ENCODE measurements at places on chromosomes 16 and 17.

- DNase-seq = no peak
These were observed 35.3 kb upstream of the HELZ start for GRCh38 chr17:67280279-67280678.

- DNase-seq = no peak
These were observed 69.3 kb downstream of the STXBP4 start for GRCh38 chr17:55037828-55038227.

DNA sequence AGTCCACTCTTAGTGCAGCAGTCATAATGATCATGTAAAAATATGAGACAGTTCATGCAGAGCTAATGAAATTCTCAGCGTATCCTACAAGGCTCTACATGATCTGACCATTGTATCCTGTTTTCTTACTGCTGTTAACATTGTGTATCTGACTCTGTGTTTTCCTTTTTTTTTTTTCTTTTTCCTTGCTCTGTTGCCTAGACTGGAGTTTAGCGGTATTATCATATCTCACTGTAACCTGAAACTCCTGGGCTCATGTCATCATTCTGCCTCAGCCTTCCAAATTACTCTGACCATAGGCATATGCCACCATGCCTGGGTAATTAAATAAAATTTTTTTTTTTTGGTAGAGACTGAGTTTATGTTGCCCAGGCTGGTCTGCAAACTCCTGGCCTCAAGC, 12.1 kb downstream of the DUS2 start:
- DNase-seq = no peak

DNA sequence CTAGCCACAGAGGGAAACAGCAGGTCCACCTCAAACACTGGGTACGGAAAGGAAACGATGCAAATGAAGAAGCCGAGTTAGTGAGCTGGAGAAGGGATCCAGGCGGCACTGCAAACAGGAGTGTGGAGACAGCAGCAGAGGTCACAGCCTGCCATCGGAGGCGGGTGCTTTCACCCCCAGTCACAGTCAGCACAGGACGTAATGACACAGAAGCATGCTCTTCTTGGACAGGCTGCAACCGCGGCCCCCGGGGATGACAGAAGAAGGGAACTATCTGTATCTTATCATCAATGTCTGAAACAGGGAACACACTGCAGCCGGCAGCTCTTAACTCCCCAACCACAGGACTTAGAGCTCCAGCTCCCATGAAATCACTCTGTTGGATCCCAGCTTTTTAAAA, 16.1 kb upstream of the SLC38A8 start:
- DNase-seq = no peak

DNA sequence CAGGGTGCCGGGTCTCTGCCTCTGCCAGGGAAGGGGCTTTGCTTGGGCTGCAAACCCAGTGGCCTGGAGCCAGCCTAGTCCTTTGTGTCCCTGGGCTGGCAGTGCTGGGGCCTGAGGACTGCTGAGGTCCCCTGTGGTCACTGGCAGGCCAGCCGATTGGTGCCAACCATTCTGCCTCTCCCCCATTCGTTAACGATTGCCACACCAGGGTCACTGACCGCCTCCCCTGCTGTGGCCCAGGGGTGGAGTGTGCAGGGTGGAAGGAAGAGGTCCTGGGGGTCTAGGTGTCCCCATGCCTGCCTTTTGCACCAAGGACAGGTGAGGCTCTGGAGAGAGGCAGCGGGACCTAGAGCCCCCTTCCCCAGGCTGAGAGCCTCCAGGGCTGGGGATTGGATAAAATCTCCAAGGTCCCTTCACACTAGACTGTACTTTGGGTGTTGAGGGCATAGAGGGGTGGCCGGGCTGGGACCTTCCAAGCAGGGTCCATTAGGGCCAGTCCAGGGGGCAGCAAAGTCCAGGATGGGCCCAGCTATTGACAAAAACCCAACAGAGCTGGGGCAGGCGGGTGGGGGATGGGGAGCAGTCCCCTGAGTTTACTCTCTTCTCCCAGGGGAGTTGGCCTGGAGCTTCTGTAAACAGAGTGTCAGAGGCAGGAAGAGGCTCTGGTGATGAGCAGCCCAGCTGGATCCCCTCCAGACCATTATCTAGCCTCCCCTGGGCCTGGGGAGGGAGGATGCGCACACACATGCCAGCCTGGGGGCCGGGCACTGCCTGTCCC, 1.1 kb downstream of the VASN start:
- DNase-seq = peak; percentile 65

GRCh38 chr17:19747159-19747719, 859 bp downstream of the ALDH3A1 start:
- DNase-seq = no peak

DNA sequence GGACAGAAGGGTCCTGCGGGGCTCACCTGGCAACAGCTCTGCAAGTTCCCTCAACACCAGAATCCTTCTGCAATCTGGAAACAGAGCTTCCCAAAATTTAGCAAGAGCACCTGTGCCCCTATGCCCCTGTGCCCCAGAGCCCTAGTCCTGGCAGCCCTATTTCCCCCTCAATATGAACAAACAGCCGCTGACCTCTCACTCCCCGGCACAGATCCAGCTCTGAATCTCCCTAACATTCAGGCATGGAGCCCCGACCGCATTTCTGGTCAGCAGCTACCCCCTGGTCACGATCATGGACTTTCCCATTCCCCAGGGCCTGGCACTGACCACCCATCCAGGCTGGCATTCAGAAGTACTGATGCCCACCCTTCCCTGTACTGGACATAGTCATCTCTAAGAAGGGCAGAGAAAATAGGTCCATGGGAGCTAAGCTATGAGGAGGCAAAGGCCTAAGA, 110.8 kb upstream of the SMURF2 start:
- no peak for DNase-seq

- DNase-seq = peak; percentile 52
These were observed 6.0 kb upstream of the CDC42EP4 start for GRCh38 chr17:73317513-73318426.

DNA sequence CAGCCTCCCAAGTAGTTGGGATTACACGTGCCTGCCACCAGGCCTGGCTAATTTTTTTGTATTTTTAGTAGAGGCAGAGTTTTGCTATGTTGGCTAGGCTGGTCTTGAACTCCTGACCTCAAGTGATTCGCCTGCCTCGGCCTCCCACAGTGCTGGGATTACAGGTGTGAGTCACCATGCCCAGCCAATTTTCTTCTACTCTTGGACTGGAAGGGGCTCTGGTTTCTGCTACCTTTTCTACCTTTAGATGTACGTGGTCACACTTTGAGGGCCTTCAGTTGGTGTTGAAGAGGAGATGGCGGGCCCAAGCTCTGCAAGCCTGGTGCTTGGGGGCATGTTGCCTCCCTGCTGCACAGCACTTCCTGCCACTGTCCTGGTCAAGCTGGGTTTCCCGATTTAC, 173.6 kb downstream of the PRKCA start:
- no peak for DNase-seq

GRCh38 chr16:21302898-21303528, 24.9 kb upstream of the CRYM start:
- DNase-seq = peak; percentile 28

- DNase-seq = no peak
These were observed 2.3 kb downstream of the ANKFY1 start for GRCh38 chr17:4261452-4261851.

- no peak for DNase-seq
These were observed 196.8 kb downstream of the CBLN1 start for GRCh38 chr16:49084628-49085390.

DNA sequence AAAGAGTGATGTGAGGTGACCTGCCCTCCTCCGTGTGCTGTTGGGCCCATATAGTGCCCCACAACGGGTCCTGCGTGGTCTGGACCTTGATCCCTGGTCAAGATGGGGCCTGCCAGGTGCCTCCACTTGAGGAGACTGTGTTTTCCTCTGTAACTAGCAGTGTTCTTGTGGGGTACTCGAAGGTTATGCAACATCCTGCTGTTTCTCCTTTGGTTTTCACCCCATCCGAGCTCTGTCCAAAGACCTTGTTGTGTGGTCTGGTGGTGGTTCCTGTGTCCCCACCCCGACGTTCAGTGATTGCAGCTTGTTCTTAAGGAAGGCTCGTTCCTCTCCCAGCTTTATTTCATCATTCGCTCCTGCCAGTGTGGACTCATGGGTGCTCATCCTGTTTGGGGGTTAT, 38.7 kb upstream of the ZNF750 start:
- no peak for DNase-seq

GRCh38 chr17:55495239-55495638, 16.0 kb downstream of the SMIM36 start:
- no peak for DNase-seq

DNA sequence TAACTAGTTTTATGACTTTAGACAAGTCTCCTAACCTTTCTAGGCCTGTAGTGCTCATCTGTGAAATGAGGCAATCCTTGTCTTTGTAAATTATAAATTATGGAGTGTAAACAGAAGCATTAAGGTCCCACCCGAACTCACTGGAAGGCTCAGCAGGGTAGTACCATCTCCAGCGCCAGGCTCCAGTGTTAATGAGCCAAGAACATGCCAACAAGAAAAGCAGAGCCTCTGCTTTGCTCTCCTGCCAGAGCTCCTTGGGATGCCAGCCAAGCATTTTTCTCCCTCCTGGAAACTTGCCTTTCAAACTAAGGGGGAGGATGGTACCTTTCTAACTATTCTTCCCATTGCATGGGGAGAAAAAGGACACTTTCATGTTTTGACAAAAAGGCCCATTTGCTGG, 14.9 kb downstream of the LIMD2 start:
- no peak for DNase-seq

DNA sequence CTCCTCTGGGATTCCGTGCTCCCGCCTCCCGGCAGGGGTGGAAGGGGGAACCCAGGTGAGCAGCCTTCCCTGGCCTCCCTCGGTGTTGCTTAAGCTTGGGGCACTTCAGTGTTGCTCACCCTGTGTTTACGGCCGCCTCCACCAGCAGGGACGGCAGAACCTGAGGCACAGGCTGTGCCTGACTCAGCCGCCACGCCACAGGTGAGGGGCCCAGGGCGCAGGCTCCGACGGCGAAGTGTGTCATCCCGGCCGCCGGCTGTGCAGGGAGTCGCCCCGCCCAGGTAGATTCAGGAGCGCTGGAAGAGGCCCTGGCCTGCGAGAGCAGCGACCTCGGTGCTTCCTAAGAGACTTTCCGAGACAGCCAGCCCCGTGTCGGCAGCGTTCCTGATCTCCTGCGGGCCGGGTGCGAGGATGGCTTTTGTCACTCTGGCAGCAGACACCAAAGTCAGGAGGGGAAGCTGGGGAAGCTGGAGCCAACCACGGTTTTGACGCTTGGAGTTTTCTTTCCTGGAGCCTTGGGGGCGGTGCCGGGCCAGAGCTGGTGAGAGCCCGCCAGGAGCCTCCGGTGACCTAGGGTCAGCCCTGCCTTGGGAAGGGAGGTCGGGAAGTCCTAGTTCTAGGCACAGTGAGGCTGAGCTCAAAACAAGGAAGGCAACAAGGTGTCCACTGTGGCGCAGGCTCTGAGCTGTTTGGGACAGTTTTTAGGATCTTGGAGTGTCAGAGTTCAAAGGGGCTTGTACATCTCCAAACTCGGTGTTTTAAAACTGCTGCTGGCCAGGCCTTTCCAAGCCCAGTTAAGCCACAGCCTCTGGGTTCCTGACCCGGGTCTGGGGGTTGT, 2.1 kb downstream of the GSE1 start:
- DNase-seq = peak; percentile 41

DNA sequence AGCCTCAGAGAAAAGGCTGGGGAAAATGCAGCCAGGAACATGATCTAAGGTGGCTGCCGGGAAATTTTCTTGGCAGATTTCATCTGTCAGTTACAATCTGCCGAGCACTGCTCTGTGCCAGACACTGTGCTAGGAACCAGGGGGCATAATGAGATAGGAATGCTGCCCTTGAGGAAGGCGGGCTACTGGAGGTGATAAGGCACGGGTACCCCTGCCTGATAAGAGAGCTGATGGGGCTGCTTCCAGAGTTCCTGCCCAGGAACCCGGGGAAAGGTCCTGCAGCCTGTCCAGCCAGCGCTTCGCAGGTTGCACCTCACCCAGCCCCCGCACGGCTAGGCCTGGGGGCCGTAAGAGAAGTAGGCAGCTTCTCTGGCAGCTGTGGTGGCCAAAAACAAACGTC, 3.1 kb downstream of the SCNN1G start:
- peak; percentile 5 for DNase-seq

DNA sequence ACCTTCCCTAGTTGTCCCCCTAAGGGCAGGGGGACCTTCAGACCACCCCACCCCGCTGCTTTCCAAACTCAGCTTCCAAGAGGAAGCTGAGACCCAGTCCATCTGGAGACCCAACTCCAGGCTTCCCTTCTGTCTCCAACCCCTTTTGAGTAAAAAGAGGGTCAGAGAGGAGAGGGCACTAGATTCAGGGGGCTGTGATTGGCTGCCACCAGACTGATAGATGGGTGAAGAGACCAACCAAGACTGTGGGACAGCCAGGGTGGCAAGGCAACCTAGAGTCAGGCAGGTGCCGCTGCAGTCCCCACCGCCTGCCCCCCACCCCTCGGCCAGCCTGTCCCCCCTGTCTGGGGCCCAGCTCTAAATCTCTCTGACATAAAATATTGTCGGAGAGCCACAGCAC, 92.5 kb downstream of the SDK2 start:
- DNase-seq = no peak

DNA sequence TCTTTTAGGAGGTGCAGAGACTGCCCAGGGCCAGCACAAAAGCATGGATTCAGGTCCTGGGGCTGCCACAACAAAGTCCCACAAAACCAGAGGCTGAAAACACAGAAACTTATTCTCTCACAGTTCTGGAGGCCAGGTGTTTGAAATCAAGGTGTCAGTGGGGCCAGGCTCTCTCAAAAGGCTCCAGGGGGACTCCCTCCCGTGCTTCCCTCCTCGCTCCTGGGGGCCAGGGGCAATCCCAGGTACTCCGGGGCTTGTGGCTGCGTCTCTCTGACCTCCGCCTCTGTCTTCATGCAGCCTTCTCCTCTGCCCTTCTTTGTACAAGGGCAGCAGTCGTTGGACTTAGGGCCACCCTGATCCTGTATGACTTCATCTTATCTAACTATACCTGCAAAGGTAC, 8.3 kb upstream of the RBFOX3 start:
- DNase-seq = no peak

DNA sequence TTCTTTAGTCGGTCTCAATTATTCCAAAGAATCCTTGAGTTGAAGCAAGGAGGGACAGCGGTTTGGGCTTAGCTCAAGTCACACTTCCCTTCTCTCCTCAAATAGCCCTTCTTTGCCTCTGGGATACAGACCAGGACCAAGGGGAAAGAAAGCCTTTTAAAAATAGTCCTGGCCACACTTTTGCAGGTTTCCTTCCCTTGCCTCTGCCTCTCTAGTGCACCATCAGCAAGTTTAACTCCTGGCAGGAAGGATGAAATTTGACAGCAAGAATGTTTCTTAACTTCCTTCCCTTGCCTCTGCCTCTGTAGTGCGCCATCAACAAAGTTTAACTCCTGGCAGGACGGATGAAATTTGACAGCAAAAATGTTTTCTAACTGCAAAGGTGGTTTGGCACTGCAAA, 7.2 kb upstream of the G6PC1 start:
- no peak for DNase-seq

DNA sequence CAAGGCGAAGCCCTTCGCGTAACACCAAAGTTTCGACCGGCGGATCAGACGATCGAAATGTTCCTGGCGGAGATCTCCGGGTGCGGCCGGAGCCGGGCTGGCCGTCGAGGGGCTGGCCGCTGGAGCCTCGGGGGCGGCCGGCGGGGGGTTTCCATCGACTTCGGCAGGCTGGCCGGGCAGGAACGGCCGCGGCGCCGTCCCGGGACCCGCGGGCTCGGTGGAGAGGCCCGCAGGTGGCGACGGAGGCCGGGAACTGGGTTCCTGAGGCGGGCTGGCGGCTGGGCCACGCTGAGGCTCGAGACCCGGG, 1.1 kb downstream of the EPOP start:
- no peak for DNase-seq

- DNase-seq = no peak
These were observed 167.9 kb downstream of the AXIN2 start for GRCh38 chr17:65393514-65393913.
